Occipital lobe (tissue), 3 donors: ENCODE measurements at places on chromosomes 2 and 18. TPM values are rescaled to one million over a fixed set of nuclear protein-coding genes. Genes with fewer than 3 reads are reported as not detected.

DNA sequence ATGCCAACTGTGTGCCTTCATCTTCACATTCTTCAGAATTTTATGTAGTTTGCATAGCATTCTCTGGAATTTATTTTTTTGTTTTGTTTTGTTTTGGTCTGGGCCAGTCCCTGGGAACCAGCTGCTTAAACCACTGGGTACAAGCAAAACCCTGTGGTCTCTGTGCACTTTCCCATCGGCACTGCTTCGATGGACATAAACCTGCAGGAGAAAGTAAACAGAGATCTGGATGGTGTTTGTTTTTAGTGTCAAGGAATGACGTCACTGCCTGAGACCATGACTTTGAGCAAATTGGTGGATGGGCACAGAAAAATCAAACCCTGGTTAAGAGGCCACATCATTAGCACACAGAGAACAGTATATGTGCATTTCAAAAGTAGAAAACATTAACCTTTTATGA is 64.7 kb upstream of the RASGRP3 start:
- no peak for DNase-seq

DNA sequence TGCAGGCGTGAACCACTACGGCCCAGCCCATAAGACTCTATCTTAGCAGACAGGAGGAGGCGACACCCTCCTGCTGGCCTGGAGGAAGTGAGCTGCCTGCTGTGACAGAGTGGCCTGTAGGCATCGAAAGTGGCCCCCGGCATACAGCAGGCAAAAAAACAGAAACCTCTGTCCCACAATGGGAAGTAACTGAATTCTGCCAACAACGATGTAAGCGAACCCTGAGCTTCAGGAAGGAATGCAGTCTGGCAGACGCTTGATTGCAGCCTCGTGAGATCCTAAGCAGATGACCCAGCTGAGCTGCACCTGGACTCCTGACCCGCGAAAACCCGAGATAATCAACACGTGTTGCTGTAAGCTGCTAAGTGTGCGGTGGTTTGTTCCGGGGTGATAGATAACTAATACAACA is 13.6 kb downstream of the MRO start:
- no peak for DNase-seq

DNA sequence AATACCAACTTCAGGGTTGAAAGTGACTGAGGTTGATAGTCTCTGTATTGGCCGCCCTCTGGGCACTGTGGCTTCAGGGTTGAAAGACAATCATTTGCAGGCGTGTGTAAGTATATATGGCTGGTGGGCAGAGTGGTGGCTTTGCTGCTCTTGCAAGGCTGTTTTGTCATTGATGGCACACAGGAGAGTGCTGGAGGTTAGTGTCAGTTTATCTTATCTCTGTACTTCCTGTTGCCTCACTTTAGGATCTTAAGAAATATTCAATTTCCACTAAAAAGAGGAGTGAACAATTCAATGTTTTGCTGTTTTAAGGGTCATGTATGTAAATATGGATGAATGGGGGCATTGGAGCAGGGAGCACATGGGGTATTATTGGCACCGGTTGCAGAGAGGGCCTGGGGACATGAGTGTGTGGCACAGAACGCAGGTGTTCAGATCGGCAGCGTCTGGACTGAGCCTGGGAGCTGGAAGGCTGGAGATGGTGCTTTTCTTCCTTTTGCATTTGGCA is 51.5 kb downstream of the NCK2 start:
- no peak for DNase-seq

ATP6V1B1 gene
- not detected for total RNA-seq

GRCh38 chr2:127829845-127830246 is 18.9 kb upstream of the WDR33 start:
- no peak for DNase-seq

FEV gene
- not detected for total RNA-seq

ZC3H8 gene
- total RNA-seq, result 26.0 TPM
